ENCODE measurements at places on chromosomes 12 and 14.

- no peak for DNase-seq
These were observed 10.6 kb downstream of the GRIP1 start for GRCh38 chr12:66668311-66668710.

DNA sequence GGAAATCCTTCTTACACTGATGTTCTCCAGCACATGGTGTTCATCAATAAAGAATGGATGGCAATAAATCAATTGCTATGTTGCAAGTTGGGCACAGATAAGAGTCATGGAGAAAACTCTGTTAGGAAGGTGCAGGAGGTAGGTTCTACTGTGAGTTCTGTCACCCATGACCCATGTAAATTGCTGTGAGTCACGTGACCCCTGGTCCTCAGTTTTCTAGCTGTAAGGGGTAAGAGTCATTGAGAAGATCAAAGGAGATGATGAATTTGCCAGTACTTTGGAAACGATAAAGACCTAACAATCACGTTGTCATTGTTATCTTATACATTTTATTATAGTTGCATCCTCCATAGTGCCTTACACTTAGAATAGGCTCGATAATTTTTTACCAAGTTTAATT, 235.2 kb upstream of the ARID2 start:
- no peak for DNase-seq

GRCh38 chr12:53696285-53696654, 20.4 kb upstream of the ATP5MC2 start:
- peak; percentile 15 for DNase-seq

- DNase-seq = no peak
These were observed 47.0 kb upstream of the PTCSC3 start for GRCh38 chr14:36223558-36223957.

DNA sequence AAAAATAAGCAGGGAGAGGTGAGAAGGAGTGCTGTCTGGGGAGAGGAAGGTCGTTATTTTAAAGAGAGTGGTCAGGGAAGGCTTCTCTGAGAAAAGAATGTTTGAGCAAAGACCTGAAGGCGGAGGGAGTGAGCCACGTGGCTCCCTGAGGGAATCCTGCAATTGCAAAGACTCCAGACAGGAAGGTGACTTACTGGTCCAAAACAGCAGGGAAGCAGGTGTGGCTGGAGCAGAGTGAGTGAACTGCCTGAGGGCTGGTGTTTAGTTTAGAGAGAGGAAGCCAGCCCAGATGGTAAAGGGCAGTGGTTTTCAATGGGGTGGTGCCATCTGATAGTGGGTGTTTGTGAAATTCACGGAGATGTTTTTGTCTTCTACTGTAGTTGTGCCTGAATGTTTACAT, 58.8 kb upstream of the LTA4H start:
- DNase-seq = no peak

DNA sequence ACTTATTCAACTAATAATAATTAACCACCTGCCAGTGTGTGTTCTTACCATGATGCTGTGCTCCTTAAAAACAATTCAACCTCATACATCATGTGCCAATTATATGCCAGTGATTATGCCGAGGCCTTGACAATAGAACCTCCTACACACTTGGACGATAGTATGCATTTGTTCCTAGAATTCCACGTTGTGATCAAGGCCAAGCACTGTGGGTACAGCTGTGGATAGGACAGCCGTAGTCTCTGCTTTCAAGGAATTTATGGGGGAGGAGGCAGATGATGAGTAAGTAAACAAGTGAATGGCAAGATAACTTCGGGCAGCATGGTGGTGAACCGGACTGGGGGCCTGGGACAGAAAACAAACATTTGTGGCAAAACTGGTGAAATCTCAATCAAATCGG, 18.0 kb upstream of the MYO1H start:
- DNase-seq = no peak

- no peak for DNase-seq
These were observed 41.7 kb downstream of the BLTP3B start for GRCh38 chr12:100101000-100101399.

DNA sequence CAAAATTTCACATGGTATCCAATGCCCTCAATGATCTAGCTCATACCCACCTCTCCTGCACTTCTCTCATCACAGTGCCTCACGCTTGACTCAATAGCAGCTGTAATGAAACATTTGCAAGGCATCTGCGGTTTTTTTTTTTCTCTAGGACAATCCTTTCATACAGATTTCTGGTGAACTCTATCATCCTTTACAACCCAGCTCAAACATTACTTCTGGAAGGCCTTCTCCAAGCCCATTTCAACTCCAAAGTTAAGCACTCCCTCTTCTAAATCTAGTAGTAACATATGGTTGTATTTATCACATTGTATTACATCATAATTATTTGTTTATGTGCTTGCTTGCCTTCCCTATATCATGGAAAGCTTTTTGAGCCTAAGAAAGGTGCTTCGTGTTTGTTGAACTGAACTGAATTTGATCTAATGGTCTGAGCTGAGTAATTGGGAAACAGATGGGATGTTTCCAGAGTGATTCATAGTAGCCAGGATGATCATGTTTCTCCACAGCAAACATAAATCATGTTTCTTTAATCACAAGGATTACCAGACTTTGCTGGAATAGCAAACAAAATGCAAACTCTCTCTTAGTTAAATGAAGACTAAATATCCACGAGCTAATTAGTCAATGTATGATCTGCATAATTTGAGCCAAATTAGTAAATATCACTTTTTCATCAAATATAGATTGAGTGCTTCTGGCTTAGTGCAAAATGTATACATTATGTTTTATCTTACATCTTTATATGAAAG, 14.3 kb downstream of the CFL2 start:
- no peak for DNase-seq

GRCh38 chr12:15800278-15800677, 11.1 kb upstream of the EPS8 start:
- DNase-seq = no peak

GRCh38 chr12:119044094-119044493, 62.8 kb downstream of the SRRM4 start:
- DNase-seq = no peak

Measured in hypothalamus (tissue), 51 donors.